ENCODE measurements at places on chromosomes 13 and 19.

GRCh38 chr13:66994097-66994496, 236.0 kb downstream of the PCDH9 start:
- DNase-seq: peak; percentile 68

DNA sequence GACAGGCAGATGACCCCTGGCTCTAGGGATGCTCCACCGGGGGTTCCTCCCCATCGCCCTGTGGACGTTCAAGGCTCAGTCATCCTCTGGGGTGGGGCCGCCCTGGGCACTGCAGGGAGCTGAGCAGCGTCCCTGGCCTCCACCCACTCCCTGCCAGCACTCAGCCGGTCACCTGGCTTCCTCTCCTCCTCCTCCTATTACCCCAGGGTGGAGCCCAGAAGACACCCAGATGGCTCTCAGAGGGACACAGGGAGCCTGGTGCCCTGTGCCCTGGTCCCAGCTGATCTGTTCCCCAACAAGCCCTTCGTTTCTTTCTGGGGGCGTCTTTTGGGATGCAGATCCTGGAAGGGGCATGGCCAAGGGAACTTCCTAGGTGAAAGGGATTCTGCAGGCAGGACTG, 3.7 kb upstream of the MKNK2 start:
- DNase-seq: no peak

DNA sequence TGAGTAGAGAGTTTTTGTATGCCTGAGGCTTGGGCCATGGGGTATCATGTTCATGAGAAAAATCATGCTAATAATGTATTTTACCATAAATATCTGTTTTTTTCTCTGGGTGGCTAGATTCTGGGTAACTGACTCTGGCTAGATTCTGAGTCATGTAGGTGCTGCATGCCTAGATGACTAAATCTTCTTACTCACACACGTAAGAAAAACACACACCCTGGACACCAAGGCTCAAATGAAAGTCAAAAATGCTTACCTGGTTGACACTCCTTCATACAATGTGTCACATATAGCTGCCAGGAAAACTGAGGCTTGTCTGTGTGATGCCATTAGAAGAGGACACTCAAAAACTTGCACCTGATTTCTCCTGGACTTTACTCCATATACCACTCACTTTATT, 597.4 kb upstream of the SLITRK1 start:
- no peak for DNase-seq

DNA sequence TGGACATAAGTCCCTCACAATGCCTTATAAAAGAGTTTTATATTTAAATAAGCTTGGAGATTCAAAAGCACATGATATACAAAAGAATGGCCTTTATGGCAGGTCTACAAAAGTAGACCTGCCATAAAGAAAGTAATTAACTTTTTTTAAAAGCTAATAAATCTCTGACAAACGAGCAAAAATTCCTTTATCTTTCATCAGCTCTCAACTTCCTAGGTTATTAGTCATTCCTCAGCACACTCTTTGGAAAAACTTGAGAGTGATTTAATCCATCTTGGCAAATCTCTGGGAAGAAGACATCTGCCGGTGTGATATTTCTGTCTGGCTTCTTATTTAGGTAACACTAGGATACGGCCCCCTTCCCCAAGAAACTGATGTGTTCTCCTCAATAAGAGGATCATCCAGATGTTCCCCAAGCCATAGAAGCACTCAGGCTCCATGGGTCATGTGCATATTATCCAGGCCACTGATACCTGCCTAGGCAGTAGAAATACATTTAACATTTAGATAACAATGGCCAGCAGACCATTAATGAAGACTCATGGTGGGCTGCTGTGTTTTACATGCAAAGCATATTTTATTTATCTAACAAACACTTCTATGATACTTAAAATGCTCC, 372.7 kb downstream of the LIG4 start:
- no peak for DNase-seq

GRCh38 chr13:95547531-95548167, 4.9 kb upstream of the CLDN10 start:
- DNase-seq: no peak

- DNase-seq: no peak
These were observed 1161.5 kb downstream of the PCDH9 start for GRCh38 chr13:66068683-66069082.

GRCh38 chr13:28574617-28575142, 79.8 kb upstream of the FLT1 start:
- no peak for DNase-seq

GRCh38 chr19:48634424-48635262, 2.5 kb downstream of the DBP start:
- DNase-seq: peak; percentile 90

DNA sequence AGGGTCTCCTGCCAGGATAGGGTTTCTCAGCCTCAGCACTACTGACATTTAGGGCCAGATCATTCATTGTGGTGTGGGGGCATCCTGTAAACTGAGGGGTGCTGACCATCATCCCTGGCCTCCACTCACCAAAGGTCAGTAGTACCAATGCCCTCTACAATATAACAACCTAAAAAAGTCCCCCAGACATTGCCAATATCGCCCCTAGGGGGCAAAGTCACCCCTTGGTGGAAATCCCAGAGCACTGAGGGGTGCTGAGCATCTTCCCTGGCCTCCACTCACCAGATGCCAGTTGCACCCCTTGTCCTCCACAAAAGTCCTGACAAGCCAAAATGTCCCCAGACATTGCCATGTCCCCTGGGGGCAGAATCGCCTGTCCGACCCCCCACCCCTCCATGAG, 21.6 kb downstream of the CPAMD8 start:
- DNase-seq: no peak

DNA sequence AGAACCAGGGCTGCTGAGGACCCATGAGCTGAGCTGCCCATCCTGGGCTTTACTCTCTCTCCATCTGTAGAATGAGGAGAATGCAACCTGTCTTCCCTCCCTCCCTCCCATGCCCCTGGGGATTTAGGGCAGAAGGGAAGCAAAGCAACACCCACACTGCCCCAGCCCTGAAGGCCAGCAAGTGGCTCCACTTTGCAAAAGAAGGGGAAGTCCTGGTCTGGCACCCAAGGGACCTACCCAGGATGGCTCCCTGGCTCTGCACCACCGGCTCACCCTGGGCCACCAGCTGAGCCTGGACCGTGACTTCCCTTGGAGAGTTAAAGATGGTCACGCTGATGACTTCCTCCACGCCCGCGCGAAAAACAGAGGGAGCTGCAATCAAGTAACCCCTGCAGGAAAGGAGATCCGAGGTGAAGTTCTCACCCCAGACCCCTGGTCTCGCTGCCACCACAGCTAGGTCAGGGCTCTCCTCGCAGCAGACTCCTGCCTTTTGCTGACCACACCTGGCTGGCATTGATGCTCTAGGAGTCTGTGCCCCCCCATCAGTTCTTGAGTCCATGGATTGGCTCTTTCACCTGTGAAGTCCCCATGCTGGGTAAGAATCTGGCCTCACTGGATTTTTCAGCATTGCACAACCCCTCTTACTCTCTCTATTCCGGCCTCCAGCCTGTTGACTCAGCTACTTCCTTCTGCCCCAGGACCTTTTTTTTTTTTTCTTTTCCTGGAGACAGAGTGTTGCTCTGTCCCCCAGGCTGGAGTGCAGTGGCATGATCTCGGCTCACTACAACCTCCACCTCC, 4.6 kb downstream of the CPAMD8 start:
- DNase-seq: no peak

- DNase-seq: no peak
These were observed 134.6 kb downstream of the KATNAL1 start for GRCh38 chr13:30172593-30173302.

- no peak for DNase-seq
These were observed 36.2 kb downstream of the SMAD9 start for GRCh38 chr13:36883824-36884223.
